ENCODE measurements at places on chromosomes 3 and 15.

- DNase-seq, result no peak
Measured at GRCh38 chr3:117278424-117279190, 569.0 kb downstream of the TUSC7 start.

GRCh38 chr3:178397836-178398235 lies 138.4 kb upstream of the KCNMB2 start:
- no peak for DNase-seq

DNA sequence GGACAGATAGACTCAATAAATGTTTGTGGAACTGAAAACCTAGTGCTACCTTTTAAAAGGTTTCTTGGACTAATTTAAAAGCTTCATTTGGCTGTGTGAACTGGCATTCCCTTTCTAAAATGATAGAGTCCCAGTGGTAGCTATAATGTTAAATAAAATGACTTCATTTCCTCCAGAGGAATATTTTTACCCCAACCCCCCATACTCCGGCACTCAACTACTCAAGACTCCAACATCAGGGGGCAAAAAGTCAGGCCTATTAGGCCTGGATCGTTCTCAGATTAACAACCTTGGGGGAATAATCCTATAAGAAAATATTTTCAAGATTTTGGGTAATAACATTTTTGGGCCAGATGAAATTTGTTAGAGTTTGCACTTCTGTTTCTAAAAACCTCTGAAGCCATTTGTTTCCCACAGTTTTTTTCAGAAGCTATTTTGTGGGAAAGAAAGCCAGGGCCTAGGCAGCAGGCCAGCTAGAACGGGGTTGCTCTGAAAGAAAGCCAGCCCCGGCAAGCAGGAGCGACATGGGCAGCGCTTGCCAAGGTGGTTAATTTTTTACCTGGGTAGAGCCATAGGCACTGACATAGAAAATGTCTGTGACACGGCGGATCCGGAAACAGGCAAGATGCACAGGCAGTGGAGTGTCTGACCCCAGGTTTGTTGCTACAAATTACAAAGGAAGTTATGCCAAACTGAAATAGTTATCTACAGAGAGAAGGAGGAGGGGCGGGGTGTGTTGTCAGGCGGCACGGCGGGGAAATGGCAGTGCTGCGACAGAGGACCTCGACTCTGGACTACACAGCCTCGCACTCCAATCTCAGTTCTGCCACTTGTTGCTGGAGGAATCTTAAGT lies 84.6 kb downstream of the MAGI1 start:
- DNase-seq, result no peak

DNA sequence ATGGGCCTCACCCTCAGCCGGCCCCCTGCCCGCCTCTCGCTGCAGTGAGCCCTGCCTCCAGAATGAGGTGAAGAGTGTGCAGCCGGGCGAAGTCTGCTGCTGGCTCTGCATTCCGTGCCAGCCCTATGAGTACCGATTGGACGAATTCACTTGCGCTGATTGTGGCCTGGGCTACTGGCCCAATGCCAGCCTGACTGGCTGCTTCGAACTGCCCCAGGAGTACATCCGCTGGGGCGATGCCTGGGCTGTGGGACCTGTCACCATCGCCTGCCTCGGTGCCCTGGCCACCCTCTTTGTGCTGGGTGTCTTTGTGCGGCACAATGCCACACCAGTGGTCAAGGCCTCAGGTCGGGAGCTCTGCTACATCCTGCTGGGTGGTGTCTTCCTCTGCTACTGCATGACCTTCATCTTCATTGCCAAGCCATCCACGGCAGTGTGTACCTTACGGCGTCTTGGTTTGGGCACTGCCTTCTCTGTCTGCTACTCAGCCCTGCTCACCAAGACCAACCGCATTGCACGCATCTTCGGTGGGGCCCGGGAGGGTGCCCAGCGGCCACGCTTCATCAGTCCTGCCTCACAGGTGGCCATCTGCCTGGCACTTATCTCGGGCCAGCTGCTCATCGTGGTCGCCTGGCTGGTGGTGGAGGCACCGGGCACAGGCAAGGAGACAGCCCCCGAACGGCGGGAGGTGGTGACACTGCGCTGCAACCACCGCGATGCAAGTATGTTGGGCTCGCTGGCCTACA lies 8.5 kb downstream of the GRM2 start:
- DNase-seq, result no peak

GRCh38 chr3:172107403-172107802 lies 68.0 kb downstream of the FNDC3B start:
- peak; percentile 63 for DNase-seq

GRCh38 chr3:113673593-113673992 lies 22.8 kb downstream of the USF3 start:
- no peak for DNase-seq

GRCh38 chr3:32305361-32305876 lies 66.9 kb downstream of the CMTM8 start:
- DNase-seq, result no peak

GRCh38 chr3:11570251-11570650 lies 73.5 kb downstream of the VGLL4 start:
- no peak for DNase-seq

DNA sequence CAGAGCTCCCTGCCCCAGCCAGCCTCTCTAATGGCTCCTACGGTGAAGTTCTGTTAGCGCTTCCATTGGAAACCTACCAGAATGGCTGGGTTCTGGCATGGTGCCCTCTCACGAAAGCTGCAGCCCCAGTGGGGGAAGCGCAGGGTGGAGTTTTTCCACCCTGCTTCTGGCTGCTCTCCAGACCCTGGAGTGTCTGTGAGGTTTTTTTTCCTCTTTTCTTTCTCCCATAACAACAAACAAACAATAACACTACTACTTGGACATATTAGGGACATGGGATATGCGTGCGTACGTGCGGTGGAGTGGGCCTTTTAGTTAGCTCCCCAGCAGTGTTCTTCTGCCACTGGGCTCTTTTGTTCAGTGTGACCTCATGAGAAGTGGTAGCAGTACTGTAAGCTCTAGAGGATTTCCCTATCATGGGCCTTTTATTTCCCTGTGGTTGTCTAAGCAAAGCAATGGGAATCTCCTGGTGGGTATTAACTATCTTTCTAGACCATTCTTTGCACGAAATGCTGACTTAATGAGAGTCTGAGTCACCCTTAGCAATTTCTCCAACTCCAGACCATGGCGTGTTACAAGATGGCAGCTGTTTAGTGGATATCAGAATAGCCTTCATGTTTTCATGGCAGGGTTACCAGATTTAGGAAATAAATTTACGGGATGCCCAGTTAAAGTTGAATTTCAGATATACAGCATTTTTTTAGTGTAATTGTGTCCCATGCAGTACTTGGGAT lies 161.9 kb downstream of the FNDC3B start:
- DNase-seq, result no peak

GRCh38 chr3:114290911-114291901 lies 2.6 kb upstream of the TIGIT start:
- DNase-seq, result peak; percentile 95

- no peak for DNase-seq
Measured at GRCh38 chr3:58150130-58150809, 60.5 kb downstream of the DNASE1L3 start.

- DNase-seq, result no peak
Measured at GRCh38 chr3:66439666-66440344, 61.0 kb downstream of the LRIG1 start.

DNA sequence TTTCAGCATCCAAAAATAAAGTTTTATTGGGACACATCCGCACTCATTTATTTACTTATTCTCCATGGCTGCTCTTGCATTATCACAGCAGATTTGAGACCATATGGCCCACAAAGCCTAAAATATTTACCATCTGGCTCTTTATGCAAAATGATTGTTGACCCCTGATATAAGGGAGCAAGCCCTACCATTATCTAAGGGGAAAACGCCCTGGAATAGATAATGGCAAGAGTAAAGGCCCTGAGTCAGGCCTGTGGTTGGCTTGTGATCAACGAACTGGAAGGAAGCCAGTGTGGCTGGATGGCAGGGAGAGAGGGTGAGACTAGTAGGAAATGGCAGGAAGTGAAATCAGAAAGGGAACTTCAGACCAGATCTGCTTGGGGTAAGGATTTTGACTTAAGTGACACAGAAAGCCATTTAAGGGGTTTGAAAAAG lies 24.6 kb upstream of the DMXL2 start:
- DNase-seq, result no peak

DNA sequence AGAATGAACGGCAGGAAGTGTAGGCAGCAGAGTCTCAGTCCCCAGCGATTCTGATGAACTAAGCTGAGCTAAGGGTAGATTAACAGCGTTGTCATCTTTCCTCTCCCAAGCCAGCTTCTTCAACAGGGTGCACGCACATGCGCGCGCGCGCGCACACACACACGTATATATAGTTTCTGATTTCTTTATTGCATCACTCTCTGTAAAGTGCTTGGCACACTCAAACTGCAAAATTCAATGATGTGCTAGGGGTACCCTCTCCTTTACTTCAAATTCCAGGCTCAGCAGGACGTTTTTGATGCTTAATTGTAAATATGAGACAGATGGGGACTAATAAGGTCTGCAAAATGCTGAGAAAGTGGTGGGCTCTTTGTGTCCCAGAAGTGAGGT lies 26.1 kb upstream of the VPS8 start:
- no peak for DNase-seq

DNA sequence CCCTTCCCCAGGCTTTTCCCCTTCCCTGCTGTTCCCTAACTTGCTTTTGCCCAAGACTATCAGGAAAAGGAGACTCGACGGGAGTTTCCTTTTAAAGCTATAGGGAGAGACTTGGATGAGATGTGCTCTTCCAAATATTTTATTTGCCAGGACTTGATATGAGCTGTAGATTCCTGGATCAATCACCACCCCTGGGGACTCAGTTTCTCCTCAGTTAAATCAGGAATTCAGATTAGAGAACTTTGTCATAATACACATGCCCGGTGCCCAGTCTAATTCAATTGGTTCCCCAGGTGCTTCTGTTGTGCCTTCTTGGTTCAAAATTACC lies 46.6 kb downstream of the SMAD6 start:
- DNase-seq, result no peak

GRCh38 chr3:48614044-48614443 lies 4.6 kb upstream of the UQCRC1 start:
- DNase-seq, result no peak

DNA sequence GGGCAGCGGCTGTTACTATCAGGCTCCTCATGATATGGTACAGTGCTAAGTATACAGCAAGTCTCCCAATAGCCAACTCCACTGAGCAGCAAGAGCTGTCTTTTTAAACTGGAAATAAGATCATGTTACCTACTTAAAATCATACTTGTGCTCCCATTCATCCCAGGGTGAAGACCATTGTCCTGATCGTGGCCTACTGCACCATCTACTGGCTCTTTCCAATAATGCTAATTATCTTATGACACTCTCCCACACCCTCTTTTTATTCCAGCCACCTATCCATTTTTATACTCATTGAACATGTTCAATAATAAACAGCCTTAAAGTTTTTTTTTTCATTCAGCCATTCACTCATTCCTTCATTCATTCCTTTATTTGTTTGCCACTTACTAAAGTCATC lies 117.7 kb downstream of the GBE1 start:
- DNase-seq, result no peak

DNA sequence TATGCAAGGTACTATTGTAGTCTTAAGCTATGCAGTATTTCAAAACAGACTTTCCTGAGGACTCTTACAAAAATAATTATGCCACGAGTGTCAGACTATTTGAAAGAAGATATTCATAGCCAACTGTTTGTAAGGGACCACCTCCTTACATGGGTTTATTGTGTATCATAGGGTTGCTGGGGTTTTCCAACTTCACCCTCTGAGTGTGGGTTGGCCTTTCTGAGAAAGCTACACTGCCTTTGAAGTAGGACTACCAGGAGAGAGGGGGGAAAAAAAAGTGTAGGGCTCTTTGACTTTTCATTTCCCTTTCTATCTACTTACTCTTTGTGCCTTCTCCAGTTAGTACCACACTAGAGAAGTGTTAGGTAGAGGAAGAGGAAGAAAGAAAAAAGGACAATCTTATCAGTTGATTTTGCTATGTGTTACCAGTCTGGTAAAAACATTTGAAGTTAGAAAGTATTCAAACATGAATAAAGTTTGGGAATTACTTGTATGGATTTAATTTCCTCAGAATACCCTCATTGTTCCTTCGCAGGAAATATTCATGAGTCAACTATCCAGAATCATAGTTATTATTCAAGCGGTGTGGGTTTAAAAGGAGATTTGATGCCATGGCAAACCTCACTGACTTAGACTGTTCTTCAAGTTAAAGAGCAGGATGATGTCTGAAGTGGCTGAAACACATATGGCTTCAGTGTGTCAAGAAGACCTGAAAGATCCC lies 329.3 kb upstream of the THBS1 start:
- DNase-seq, result no peak

DNA sequence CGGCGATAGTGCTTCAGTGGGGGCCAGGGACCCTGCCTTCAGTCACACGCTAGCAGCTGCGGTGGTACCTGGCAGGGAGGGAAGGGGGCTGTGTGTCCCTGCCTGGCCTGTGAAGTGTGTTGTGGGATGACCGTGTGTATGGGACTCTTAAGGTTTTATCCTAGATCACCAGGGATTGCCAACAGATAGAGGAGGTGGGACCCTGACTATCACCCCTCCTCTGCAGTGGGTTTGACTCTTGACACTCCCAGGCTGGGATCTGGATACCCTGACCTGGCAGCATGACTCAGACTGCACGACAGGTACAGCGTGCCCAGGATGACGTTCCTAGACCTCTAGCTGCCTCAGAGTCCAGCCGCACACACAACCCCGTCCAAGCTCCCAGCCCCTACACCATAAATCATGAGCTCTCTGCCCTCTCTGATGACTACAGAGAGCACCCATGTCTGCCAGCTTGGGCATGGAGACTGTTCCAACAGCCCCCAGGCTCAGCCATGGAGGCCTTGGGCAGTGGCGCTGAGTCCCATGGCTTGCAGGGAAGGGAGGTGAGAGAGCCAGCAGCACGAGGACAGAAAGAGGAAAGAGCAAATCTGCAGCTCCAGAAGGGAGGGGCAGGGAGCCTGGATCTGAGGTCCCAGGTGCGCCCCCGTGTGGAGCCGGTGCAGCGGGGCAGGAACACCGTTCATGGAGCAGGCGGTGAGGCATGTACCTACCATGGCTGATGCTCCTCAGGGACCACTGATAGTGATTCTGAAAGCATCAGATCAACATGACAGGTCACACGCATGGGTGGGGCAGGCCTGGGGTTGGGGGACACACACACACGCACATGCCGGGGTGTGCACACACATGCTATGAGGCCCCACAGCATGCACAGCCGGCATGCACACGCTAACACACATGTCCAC lies 71.0 kb downstream of the ADAMTS7 start:
- DNase-seq, result peak; percentile 56

- DNase-seq, result no peak
Measured at GRCh38 chr3:901953-902778, 190.7 kb upstream of the CNTN6 start.

DNA sequence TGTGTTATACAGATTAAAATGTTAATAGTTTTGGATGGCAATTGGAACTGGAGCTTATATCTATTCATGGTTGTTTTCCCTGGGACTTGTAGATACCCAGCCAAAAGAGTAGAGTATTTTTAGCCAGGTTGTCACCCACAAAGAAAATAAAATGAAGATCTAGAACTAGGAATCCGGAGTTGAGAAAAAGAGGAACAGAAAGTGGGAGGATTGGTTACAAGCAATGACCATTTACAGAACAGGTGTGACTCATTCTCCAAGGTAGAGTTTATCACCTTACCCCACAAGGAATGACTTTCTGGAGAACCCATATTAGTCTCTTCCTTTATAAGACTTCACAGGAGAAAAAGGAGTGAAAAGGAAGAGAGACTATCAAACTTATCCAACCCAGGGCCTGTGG lies 99.8 kb downstream of the TMEM108 start:
- DNase-seq, result no peak
